ELR (cell line): ENCODE measurements at places on chromosomes 11 and 22.

DNA sequence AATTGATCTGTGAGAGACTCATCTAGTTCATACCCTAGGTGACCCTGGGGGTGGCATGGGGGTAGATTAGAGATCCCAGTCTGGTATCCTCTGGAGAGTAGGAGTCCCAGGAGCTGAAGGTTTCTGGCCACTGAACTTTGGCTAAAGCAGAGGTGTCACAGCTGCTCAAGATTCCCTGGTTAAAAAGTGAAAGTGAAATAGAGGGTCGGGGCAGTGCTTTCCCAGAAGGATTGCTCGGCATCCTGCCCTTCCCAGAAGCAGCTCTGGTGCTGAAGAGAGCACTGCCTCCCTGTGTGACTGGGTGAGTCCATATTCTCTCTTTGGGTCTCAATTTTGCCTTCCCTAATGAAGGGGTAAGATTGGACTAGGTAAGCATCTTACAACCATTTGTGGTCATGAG is 653 bp downstream of the IL18BP start:
- peak; percentile 27 for DNase-seq

- no peak for DNase-seq
These were observed 90.4 kb downstream of the WNT7B start for GRCh38 chr22:45886540-45886939.

GRCh38 chr11:59761993-59762392 is 6.8 kb downstream of the STX3 start:
- no peak for DNase-seq

GRCh38 chr22:20437613-20438426 is at the start of gene SCARF2:
SCARF2 (minus strand) TSS chr22:20437825; CDS start chr22:20437754, 71 bp downstream.
- DNase-seq, result peak; percentile 67

DNA sequence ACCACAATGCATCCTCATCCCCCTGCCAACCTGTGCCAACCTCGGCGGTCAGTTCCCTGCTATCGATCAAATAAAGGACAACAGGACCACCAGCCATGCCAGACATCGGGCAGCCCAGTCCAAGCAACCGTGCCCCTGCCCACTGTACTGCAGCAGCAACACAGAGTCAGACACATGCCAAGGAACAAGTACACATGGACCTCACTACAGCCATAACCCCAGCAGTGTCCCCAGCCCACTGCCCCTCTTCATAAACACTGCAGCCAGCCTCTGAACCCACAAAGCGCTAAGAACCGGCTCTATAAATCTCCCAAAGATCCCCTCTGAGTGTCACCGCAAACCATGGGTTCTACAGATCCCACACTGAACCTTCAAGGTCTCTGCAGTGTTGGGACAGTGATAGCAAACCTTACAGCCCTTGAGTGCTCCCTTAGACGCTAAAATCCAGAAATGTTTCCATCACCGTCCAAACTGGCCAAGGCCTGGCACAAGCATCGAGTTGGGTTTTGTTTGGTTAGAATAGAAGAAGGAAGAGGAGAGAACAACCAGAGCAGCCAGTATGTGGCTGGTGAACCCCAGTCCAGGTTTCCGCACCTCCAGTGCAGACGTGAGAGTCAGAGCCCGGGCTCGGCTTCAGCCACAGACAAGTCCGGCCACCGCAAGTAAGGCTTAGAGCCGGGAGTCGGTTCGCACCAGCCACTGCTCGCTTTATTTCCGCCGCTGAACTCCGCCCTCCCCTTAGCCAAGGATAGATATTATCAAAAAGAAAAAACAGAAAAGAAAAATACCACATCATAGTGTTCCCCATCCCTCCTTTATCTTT is 7.9 kb downstream of the PAX6 start:
- DNase-seq, result no peak

GRCh38 chr11:128551611-128552335 is 35.6 kb downstream of the ETS1 start:
- DNase-seq, result no peak

DNA sequence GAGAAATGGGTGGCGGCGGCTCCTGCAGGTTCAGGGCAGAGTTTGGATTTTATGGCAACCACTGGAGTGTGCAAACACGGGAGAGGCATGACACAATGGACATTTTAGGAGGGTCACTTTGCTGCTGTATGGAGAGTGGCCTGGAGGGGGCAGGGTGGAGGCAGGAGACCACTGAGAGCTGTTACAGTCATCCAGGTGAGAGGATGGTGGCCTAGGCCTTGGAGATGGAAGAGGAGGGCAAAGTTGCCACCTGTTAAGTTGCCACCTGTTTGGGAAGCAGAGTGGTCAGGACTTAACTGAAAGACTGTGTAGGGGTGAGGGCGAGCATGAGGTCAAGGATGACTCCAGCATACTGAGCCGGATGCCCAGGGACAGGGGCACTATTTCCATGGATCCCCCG is 2.3 kb upstream of the RAD9A start:
- DNase-seq, result peak; percentile 46

- DNase-seq, result no peak
These were observed 816.3 kb downstream of the BRD1 start for GRCh38 chr22:49011379-49011768.

GRCh38 chr22:48207919-48208535 is 1445.6 kb downstream of the TBC1D22A start:
- no peak for DNase-seq

GRCh38 chr11:106456647-106457046 is 379.2 kb downstream of the AASDHPPT start:
- DNase-seq, result peak; percentile 26

DNA sequence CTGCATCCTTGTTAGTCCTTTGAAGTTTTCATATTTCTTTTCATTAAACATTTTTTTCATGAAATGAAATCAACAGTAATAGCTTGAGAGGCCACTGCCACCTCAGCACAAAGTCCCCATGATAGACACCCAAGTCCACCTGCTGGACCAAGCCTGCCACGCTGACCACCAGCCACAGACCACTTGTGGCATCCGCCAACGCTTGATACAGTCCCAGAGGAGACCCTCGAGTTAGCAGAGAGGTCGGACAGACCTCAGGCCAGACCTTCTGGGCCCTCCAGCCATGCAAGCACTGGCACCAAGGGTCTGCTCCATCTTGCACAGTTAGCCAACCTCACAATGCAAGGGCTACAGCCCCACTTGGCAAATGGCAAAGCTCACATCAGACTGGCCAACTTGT is 91.8 kb upstream of the RTL6 start:
- no peak for DNase-seq

DNA sequence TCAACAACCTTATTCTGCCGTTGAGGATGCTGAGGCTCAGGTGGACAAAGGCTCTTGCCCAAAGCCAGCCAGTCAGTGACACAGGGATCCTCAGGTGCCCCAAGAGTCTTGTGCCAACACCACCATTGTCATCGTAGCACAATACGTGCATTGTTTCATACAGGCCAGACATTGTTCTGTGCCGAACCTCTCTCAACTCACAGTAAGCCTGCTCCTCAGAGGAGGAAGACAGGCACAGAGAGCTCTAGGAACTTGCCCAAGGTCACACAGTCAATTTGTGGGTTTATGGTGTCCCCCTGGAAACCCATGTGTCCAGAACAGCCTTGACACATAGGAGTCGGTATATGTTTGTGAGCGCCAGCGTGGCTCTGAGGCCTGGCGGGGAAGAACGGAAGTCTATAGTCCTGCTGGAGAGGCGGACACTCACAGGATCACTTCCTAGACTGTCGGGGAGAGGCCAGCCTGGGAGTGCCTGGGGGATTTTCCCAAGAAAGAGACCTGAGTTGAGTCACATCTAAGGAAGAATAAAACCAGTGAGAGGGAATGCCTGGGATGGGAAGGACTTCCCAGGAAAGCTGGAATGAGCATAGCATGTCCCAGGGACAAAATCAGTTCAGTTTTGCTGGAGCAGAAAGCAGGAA is 20.2 kb downstream of the LIF start:
- DNase-seq, result peak; percentile 75

- no peak for DNase-seq
These were observed 13.2 kb upstream of the TMEM218 start for GRCh38 chr11:125124618-125124992.
